ENCODE measurements at places on chromosomes 13 and 19. TPM values are rescaled to one million over a fixed set of nuclear protein-coding genes. Genes with fewer than 3 reads are reported as not detected.
A peak's percentile ranks its signal among the peaks of the same experiment; 100 is the strongest.

DNA sequence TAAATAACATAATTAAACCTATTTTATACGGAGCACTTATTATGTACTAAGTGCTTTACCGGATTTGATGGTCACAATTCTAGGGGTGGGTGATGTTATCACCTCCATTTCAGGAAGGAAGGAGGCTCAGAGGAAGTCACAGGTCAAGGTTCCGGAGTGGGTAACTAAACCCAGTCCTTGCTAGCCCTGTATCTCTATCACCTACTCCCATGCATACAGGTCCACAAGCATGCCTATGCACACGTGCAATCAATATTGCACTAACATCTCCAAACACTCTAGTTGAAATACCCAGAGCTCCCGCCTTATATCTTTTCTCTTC lies 17.8 kb upstream of the FOSB start:
- DNase-seq = no peak

DNA sequence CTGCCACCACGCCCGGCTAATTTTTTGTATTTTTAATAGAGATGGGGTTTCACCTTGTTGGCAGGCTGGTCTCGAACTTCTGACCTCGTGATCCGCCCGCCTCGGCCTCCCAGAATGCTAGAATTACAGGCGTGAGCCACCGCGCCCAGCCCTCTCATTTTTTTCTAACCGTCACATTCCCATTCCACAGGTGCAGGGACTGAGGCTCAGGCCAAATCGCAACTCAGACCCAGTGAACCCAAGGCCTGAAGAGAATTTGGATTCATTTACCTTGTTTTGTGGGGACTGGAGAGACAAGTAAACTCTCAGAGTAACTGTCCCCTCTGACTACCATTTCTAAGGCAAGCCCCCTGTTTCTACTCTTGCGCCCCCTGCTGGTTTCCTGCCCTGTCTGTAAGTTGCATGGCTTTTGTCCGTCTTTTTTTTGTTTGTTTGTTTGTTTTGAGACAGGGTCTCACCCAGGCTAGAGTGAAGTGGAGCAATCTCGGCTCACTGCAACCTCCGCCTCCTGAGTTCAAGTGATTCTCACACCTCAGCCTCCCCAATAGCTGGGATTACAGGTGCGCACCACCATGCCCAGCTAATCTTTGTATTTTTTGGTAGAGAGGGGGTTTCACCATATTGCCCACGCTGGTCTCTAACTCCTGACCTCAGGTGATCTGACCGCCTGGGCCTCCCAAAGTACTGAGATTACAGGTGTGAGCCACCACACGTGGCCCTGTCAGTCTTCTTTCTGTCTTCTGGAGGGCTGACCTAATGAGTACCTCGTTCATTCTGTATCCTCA lies 2.3 kb upstream of the STRN4 start:
- peak; percentile 58 for DNase-seq

ETV2 gene
- total RNA-seq = 1.2 TPM

DNA sequence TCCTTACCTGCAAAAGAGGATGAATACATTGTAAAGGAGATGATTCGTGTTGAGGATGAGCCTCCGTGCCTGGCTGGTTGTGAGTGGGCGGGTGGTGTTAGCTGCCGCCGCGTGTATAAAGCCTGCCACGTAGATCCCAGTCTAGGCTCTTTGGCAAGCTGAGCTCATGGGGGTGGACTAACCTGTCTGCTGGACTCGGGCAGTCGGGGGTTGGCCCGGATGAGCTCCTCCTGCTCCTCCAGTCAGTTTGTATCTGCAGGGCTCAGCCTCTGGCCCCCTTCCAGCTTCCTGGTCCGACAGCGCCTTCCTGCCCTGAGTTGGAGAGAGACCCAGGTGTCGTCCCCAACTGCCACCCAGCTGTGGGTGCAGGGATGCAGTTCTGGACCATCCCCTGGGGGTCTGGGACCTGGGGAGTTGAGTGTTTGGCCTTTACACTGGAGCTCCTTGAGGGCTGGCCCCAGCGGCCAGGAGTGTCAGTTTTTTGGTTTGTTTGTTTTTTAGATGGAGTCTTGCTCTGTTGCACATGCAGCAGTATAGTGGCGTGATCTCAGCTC lies 20.9 kb downstream of the TECR start:
- no peak for DNase-seq

DNA sequence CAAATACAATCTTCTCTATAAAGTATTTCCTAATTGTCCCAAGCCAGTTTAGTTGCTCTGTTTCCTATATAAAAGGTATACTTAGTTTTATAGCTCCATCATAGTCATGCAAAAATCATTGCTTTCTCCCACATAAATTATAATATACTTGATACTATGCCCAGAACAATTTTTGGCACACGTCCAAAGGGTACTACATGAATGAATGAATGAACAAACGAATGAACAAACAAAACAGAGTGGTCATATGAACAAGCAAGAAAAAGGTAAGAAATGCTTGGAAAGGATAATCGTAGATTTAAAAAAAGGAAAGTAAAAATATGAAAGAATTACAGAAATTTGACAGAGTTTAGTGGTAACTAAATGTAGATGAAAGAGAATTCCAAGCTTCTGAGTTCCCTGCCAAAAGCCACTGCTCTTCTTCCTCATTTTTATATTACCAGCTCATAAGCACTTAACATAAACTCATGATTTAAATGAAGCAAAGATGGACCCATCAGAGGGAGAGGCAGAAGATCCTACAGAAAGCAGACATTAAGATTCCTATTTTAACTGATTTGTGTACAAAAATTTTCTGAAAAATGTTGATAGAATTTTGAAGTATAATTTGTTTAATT lies 123.2 kb downstream of the ENOX1 start:
- DNase-seq = no peak

DNA sequence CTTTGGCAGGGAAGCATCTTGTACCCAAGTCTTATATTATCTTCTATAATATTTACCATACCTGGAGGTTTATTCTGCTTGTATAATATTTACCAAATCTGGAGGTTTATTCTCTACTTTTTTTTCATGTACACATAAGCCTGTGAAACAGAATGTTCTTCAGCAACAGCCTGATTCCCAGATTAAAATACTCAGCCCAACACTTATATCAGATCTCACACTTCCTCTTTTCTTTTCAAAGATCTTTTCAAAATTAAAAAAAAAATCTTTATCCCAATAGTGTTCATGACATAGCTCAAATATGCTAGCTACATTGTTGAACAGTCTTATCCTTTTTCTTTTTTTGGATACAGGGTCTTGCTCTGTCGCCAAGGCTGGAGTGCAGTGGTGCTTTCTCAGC lies 300.7 kb downstream of the LMO7 start:
- no peak for DNase-seq

GRCh38 chr19:46542428-46543230 lies 47.0 kb upstream of the PNMA8B start:
- DNase-seq = peak; percentile 50
